CD4-positive, alpha-beta T cell treated with Interleukin-4 for 4 hours (primary cell): ENCODE measurements at places on chromosomes 5 and 9.

DNA sequence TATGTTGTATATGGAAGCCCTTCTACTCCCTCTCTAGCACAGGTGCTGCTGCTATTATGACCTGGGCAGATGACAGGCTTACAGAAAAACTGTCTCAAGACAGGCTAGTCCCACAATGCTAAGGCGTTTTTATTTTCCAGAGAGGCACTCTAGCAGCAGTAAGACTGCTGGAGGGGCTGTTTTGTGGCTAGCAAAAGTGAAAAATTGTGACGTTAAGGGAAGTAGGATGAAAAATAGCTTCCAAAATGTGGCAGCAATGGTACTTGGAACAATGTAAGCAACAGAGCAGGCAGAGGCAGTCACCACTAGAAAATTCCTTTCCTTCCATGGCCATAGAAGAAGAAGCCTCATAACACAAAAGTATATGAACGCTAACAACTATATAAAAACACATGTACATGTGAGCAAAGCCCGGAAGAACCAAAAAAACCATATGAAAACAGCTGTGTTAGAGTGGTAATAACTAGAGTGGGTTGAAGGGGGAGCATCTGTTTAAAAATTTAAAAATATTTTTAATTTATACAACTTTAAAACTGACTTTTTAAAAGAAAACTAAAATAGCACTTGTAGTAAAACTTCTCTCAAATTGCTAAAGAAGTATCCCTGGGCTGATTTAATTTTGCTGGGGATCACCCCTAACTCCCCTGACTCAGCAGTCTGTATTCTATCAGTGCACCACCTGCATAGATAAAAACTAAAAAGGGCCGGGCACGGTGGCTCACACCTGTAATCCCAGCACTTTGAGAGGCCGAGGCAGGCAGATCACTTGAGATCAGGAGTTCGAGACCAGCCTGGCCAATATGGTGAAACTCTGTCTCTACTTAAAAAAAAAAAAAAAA is 30.6 kb downstream of the CLINT1 start:
- no peak for DNase-seq

DNA sequence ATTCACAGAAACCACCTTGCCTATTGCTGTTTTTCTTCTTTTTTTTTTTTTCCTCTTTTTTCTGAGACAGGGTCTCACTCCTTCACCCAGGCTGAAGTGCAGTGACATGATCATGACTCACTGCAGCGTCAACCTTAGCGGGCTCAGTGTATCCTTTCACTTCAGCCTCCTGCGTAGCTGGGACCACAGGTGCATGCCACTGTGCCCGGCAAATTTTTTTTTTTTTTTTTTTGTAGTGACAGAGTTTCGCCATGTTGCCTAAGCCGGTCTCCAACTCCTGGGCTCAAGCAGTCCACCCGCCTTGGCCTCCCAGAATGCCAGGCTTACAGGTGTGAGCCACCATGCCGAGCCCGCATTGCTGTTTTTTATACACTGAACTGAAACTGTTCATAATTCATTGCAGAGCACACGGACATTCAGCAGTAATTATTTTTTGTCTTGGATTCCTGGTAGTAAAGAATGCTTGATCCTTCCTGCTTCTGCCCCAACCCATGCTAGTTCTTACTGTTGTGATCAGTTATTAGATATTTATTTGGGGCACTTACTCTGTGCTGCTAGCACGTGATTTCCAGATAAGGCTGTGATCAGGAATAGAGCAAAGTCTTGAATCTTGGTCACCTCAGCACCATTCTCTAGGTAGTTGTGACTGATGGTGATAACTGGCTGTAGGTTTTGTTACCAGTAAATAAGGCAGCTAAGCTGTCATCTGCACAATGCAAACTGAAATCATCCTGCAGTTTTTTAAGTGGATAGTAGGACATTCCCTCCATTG is 14.0 kb downstream of the MAP3K1 start:
- DNase-seq: peak; percentile 78

- no peak for DNase-seq
Measured at GRCh38 chr9:119026120-119026519, 343.1 kb downstream of the BRINP1 start.

DNA sequence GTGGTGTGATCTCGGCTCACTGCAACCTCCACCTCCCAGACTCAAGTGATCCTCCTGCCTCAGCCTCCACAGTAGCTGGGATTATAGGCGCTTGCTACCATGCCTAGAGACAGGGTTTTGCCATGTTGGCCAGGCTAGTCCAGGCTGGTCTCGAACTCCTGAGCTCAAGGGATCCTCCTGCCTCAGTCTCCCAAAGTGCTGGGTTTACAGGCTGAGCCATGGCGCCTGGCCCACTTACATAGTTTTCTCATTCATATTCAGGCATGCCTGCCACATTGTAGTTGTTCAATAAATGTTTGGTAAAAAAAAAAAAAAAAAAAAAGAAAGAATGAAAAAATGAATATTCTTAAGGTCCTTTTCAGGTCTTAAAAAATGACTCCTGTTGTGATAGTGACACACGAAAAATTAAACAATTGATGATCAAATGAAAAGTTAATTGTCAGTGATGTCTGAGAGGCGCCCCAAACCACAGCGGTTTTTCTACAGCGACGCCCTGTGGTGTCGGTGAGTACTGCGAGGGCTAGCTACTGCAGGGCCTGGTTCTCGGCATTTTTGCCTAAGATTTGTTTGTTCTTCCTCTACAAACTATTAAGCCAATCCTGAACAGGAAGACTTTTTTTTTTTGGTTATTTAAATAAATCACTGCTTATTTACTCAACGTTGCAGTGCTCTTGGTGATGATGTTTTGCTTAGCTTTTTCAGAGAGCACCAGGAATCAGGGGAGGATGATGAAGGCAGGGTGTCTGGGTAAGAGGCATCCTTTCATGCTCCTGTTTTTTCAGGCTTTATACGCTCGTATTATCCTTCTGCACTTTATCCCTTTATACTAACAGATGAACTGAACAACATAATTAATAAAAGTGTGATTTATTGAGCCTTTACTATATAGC is 67.0 kb upstream of the DPYSL3 start:
- peak; percentile 5 for DNase-seq

DNA sequence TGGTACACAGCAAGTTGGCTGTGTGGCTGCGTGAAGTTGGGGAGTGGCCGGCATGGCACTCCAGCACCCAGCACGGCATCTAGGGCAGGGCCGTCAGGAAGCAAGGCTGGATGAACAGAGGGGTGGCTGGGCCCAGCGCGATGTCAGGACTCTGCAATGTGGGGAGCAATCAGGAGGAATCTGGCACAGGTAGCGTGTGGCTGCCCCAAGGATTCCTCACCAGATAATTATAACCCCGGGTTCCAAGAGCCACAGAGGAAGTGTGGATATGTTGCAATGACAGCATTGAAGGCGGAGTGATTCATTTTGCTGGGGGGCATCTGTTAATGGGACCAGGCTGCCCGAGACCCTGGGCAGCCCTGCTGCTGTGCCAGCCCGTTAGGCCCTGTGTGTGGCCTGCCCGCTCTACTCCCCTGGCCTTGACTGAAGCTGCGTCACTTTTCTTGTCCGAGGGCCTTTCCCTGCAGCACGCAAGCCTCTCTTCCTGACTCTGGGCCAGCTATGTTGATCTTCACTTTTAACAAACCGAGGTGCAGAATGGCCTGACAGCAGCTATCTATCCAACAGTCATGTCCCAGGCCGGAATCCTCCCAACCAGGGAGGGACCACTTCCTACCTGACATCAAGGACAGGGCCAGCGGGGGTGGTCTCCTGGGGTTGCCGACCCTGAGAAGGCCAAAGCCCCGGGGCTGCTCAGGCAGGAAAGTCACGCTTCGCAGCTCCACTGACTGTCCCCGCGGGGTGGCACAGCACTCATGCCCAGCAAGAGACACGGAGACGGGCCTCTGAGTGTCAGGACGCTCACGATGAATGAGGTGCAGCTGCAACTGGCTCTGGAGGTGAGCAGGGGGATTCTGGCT is 118.0 kb upstream of the PHYKPL start:
- DNase-seq: no peak

- no peak for DNase-seq
Measured at GRCh38 chr5:38883842-38884241, 38.0 kb downstream of the OSMR start.

DNA sequence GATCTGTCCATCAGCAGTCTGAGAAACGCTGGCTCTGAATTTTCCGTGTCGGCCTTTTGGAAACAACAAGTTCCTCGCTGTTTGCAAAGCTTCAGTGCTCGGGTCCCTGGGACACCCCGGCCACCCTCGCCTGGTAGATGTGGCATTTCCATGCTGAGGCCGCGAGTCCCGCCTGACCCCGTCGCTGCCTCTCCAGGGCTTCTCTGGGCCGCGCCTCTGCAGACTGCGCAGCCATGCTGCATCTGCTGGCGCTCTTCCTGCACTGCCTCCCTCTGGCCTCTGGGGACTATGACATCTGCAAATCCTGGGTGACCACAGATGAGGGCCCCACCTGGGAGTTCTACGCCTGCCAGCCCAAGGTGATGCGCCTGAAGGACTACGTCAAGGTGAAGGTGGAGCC is 4.7 kb downstream of the NTNG2 start:
- no peak for DNase-seq

DNA sequence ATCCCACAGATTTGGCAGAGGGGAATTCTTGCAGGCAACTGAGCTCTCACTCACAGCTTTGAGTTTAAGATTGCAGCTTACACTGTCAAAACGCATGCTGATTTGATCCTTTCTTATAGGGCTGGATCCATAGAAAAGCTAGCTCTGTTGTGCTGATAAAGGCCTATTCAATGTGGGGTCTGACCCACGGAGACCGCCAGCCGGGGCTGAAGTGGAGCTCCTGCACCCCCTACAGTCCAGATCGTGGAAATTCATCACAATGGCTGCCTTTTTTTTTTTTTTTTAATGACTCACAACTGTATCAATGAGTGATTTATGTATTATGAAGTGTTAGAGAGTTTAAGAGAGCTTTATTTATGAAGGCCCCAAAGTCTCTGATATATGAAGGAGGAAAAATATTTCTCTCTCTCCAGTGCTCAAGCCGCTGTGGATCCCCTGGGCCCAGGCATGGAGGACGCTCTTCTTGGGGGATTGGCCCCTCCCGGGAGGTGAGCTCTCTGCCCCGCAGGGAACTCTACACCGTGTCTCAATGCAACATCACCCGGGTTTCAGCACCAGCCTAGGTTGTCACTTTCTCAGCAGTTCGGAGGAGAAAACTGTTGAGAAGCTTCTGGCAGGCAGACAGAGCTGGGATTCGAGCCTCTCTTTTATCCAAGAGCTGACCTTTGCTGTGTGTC is 700.2 kb downstream of the IRX1 start:
- no peak for DNase-seq

GRCh38 chr5:146883511-146883910 is 5.0 kb upstream of the PPP2R2B start:
- DNase-seq: no peak
